ENCODE measurements at places on chromosomes 7 and 10.

DNA sequence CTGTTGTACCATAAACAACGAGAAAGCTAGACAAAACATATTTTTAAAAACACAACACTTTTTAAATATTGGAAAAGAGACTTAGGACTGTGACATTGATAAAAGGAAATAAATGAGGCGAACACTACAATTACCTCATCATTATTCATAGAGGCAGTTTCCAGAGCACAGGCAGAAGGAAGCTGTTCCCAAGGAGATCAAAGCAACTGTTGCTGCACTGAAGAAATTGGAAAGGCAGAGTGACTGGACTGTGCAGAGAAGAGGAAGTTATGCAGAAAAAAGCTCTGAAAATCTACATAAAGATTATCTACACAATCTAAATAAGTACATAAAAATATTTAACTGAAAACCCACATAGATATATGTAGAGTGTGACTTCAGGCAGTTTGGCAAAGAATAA is 32.8 kb downstream of the MYO3A start:
- DNase-seq: no peak

DNA sequence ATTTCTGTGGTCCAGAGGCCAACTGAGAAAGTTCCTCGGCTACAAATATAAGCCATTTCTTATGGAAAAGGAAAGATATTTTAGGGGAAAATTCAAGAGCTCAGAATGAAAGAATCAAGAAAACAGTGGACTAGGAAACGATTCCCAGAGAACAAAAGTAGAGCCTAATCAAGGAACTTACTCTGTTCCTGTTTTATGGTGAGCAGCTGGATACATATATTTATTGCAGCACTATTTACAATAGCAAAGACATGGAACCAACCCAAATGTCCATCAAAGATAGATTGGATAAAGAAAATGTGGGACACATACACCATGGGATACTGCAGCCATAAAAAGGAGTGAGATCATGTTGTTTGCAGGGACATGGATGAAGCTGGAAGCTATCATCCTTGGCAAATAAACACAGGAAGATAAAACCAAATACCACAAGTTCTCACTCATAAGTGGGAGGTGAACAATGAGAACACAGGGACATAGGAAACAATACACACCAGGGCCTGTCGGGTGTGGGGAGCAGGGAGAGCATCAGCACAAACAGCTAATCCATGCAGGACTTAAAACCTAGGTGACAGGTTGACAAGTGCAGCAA is 298.7 kb downstream of the THSD7A start:
- DNase-seq: no peak

DNA sequence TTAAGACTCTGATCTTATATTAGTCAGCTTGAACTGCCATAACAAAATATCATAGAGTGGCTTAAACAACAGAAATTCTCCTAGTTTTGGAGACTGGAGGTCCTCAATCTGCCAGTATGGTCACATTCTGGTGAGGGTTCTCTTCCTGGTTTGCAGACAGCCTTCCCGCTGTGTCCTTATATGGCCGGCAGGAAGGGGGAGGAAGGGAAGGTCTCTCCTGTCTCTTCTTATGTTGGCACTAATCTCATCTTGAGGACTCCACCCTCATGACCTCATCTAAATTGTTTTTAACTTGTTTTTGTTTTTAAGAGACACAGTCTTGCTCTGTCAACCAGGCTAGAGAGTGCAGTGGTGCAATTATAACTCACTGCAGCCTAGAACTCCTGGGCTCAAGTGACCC is 53.1 kb downstream of the VPS41 start:
- no peak for DNase-seq

DNA sequence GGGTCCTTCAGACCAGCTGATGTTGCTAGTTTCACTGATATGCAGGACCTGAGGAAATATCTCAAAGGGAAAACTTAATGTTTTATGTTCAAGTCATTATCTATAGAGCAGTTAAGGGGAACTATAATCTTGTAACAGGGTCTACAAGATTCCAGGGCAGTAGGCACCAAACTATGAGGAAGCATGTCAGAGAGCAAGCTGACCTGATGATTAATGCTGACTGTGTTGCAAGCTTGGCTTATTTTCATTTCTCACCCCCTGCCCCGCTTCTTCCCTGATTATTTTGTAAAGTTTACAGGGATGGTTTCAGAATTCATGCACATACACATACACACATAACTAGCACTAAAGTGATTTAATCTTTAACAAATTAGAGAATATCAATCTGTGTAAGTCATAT is 84.3 kb upstream of the CACNA2D1 start:
- peak; percentile 17 for DNase-seq

DNA sequence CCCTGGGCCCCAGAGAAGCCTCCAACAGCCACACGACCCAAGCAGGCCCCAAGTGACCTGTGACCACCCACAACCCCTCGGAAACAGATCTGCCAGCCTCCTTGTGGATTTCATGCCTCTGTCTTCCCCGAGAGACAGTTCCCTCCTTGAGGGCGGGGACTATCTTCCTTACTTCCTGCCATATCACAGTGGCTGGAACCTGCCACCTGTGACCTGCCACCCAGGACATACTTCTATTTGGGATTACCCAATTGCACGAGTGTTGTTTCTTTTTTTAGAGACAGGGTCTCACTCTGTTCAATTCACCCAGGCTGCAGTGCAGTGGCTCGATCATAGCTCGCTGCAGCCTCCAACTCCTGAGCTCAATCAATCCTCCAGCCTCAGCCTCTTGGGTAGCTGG is 25.9 kb downstream of the TNRC18 start:
- DNase-seq: no peak

- DNase-seq: no peak
These were observed 455.7 kb downstream of the DGKB start for GRCh38 chr7:14446829-14447228.

DNA sequence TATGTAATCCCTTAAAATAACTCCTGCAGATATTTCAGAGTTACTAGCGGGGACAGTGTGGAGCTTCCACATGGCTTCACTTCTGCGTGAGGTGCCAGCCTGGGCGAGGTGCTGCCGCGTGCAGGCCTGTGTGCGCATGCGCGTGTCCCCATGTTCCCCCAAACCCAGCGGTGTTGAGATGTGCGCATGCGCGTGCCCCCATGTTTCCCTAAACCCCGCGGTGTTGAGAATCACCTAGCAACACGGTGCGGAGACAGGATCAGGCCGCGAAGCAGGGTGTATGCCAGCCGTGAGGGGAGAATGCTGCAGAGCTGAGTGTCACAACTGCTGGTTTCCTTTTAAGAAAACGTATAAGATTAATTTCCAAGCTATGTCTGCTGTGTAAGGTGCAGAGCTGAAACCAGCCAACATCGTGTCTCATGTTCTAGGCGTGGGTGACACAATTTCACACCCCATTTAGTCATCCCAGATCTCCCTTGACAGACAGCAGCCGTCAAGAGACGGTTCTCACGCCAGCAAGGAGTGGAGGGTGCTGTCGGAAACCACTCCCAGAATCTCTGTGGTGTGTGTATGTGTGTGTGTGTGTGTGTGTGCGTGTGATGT is 71.9 kb upstream of the ADARB2 start:
- no peak for DNase-seq

GRCh38 chr7:128122576-128123290 is 91.5 kb upstream of the LRRC4 start:
- DNase-seq: no peak

GRCh38 chr7:157669768-157670351 is 333.1 kb downstream of the DNAJB6 start:
- DNase-seq: no peak

DNA sequence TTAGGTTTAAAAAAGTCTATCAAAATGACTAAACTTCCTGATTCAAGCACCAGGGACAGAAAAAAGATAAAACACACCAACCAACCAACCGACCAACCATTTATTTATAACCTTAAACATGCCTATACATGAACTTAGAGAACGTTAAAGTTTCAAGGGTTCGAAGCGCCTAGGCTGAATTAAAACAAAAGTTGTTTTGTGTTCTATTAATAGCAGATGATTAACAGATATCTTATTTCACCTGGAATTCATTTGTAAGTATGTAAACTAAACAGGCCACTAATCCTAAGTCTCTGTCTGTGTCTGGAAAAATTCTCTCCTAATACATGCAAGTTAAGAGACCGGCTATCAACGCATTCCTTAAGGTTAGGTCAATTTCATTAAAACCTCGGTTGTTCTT is 1.4 kb downstream of the BAIAP2L1 start:
- DNase-seq: peak; percentile 37

- DNase-seq: no peak
These were observed 152.5 kb upstream of the LYZL1 start for GRCh38 chr10:29136411-29136810.

- no peak for DNase-seq
These were observed 36.6 kb downstream of the KCNH2 start for GRCh38 chr7:150941351-150942000.

DNA sequence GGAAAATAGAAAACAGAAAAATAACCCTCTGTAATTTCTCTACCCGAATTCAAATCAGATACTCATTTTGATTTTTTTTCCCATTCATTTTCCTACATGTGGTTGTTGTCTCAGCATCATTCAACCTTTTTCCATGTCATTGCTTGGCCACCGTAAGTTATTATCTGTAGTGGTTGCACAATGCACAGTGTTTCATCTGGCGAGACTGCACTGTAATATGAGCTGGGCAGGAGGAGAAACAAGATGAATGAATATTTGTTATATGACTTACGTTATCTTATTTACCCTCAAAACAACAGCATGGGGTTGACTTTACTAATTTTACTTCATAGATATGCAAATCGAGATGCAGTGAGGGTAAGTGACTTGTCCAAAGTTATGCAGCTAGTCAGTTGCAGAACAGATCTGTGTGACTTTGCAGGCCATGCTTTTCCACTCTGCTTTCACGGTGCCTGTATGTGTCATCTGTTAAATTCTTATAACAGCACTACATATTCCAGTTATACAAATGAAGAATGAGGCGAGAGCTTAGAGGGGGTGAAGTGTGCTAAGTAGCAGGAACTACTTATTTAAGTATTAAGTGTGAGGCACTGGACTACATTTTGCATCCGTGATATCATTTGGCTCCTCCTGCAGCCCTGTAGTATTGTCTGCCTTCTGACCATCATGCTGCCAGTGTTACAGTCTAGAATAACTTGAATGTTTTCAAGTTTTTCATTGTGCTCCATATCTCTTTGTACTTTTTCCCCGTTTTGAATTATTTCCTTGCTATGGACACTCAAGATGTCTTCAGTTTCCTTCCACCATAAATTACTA is 56.7 kb downstream of the ZMYND11 start:
- DNase-seq: peak; percentile 59

GRCh38 chr7:23473844-23474093 is 3.5 kb upstream of the IGF2BP3 start:
- no peak for DNase-seq

DNA sequence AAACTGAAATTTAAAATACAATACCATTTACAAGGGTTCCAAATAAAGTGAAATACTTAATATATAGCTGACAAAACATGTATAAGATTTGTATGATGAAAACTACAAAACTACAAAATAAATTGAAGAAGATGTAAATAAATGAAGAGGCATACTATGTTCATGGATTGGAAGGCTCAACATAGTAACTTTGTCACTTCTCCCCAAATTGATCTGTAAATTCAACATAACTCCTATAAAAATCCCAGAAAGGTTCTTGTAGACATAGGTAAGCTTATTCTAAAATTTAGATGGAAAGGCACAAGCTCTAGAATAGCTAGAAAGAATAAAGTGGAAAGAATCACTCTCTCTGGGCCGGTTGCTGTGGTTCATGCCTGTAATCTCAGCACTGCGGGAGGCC is 24.2 kb upstream of the NFKB2 start:
- no peak for DNase-seq

GRCh38 chr7:18903695-18904094 is 213.7 kb downstream of the TWIST1 start:
- no peak for DNase-seq

DNA sequence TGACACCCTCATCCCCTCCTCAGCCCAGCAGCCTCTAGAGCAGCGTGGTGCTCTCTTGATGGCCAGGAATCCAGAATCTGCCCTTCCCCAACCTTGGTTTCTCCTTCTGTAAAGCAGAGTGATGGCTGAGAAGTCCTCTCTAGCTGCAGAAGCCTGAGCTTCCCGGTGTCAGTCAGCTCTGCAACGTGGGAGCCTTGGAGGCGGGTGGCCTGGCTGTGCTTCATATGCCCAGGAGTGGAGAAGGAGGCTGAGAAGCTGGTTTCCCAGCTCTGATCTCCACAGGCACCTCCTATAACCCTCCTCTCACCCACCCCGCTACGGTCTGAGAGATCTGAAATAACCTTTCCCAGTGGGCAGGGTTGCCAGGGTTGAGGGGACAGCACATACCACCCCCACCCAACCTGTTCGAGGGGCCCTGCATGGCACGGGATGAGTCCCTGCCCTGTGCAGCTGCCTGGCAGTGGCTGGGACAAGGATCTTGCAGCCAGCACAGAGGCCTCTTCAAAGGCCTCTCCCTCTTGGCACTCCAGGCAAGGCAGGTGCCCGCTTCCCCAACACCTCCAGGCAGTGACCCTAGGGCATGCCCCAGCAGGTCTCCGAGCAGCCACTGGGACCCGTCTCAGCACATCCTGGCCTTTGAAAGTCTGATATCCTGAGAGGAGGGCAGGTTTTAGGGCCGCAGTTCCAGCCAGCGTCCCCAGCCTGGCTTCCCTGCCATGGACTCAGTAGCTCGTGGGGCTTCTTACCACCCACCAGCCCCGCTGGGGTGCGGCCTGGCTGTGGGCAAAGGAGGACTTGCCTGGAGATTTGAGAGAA is 18.3 kb upstream of the SLC29A3 start:
- DNase-seq: no peak

Data from astrocyte of the spinal cord (primary cell).